ENCODE measurements at places on chromosomes 5 and 9.
A peak's percentile ranks its signal among the peaks of the same experiment; 100 is the strongest.

- DNase-seq, result no peak
Measured at GRCh38 chr9:37029776-37030610, 4.1 kb downstream of the PAX5 start.

DNA sequence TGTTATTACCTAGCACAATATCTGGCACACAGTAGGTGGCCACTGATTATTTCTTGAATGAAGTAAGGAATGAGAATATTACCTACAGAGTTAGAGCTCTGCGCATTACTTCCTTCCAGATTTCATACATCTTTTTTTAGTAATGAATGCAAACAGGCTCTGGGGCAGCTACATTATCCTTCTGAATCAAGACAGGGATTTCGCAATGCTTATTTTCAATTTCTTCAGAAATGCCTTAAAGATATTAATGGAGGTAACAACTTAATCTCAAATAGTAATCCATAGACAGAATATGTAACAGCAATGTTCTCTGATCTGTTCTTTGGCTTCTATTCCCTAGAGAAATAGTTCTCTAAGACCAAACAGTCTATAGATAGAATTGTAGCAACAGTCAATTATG is 32.6 kb downstream of the CDKN2A start:
- no peak for DNase-seq

DNA sequence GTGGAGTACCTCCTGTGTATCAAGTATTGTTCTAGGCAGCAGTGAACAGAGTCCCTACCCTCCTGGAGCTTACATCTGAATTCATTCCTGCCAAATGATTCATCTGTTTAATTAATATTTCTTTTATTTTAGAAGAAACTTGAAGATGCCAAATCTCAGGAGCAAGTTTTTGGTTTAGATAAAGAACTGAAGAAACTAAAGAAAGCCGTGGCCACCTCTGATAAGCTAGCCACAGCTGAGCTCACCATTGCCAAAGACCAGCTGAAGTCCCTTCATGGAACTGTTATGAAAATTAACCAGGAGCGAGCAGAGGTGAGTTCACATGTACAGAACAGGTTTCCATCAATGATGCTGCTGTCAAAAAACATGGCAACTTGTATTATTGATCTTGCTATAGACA is 57.9 kb downstream of the RAB14 start:
- no peak for DNase-seq

DNA sequence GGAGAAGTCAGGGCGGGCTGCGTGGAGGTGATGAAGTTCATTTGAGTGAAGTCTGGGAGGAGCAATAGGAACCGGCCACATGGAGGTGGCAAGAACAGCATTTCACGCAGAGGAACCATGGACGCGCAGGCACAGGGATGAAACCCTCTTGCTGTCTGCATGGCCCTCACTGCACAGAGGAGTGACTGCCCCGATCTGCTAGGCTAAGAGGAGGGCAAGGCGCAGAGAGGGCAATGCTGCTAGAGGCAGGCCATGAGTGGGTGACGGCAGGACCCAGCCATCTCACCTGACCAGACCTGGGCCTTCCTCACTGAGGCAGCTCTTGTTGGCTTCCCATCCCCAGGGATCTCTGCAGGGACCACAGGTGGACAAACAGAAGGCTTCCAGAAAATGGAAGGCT is 90.3 kb downstream of the BARX1 start:
- DNase-seq, result no peak

DNA sequence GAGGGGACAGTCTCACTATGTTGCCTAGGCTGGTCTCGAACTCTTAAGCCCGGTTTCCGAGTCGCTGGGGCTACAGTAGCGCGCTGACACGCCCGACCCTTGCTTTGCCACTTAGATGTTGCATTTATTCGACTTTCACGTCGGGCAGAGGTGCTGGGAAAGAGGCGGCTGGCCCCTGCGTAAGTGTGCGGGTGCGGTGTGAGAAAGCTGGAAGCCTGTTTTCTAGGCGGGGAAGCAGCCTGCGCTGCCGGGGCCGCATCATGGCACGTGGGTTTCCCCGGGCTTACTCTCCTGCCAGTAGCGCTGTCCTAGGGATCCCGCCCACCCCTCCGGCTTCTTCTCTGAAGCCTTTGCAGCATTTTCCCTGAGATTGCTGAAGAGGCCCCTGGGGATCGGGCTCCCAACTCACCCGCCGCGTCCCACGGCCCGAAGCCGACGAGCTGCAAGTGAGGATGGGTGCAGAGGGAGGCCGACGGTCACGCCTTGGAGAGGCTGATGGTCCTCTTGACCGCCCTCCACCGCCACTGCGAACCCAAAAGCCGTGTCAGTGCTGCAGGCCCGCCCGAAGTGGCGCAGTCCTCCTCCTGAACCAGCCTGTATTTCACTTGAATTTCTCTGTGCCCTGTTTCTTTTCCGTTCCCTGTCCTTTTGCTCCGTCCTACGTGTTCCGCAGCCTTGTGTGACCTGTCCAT is 5.8 kb upstream of the TRIM41 start:
- no peak for DNase-seq

DNA sequence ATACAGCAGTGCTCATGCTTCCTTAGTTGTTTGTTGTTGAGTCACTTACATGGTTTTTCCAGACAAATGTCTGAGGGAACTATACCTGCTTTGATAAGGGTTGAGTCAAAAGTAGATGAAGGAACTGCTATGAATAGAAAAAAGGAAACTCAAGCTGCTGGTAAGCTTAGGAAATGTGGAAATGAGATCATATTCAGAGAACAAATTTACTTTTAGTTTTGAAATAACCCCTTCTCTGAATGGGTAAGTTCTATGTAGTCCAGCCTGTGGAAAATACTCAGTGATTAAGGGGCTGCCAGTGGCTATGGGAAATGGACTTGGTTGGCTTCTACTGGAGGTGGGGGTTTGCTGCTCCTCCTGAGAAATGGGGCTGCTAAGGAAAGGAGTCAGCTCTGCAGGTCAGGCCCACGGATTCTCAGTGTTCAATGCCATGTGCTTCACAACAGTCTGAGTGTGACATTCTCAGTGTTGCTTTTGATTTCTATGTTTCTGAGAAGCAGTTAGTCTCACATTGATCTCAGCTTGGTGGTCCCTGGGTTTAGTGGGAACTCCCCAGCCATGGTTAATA is 47.7 kb upstream of the GLRX start:
- peak; percentile 81 for DNase-seq

DNA sequence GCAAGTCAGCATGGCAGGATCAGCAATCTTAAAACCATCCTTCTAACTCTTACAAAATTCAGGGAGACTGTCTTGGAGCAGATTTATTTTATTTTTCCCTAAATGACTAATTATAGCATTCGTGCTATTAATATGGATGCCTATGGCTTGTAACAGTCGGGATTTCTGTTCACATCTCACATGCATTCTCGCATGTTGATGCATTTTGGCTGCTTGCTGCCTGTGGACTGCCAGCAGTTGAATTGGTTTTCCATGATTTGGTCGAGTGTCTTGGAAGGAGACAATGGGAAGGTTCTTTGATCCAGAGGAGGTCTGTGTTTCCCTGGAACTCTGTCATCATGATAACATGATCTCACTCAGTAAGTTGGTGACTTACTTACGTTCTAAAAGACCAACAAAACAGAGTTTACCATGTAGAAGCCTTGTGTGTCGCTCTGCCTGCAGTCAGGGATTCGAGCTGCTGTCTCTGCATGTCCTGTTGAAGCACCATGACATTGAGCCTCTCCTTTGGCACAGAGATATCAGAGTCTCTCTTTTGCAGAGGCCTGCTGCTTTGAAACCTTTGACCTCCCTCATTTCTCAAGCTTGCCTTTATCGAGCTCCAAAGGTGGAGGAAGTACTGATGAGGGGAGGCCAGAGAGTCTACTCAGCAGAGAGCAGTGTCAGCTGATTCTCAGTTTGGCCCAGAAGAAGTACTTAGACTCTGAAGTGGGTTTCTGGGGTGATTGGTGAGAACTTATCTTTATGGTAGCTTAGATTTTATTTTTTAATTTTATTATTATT is 82.4 kb downstream of the ARHGAP26 start:
- no peak for DNase-seq

GRCh38 chr5:179914032-179914755 is 6.5 kb upstream of the TBC1D9B start:
- no peak for DNase-seq

GRCh38 chr9:90881648-90882047 is 80.0 kb downstream of the SYK start:
- DNase-seq, result peak; percentile 43

GRCh38 chr5:155091768-155092717 is 78.5 kb downstream of the KIF4B start:
- no peak for DNase-seq

- peak; percentile 87 for DNase-seq
Measured at GRCh38 chr9:93680443-93681268, 104.3 kb downstream of the PHF2 start.

GRCh38 chr9:130541533-130541932 is 37.8 kb upstream of the FUBP3 start:
- no peak for DNase-seq

- DNase-seq, result no peak
Measured at GRCh38 chr5:154236536-154237375, 46.2 kb downstream of the GALNT10 start.

- DNase-seq, result no peak
Measured at GRCh38 chr5:123131551-123132204, 42.6 kb downstream of the PRDM6 start.

DNA sequence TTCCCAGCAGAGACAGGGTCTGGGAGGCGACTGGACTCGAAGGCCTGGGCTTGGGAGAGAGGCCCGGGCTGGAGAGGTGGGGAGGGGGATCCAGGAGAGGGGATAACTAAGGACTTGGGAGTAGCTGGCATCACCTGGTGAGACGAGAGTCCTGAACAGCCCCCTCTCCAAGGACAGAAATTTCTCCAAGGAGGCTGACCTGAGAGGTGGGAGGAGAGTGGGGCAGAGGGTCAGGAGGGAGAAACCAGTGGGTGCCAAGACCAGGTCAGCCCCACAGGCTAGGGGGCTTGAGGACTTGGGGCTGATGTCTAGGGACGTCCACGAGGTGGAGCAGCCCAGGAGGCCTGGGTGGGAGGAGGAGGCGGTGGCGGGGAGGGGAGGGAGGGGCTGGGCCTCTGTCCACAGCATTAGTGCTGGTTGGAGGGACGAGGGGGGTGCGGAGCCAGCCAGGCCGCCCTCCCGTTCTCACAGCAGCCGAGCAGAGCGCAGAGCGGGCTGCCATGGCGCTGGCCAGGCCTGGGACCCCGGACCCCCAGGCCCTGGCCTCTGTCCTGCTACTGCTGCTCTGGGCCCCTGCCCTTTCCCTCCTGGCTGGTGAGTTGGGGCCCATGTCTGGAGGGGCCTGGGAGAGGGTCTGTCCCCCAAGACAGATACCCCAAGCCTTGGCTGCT is at the start of gene CRB2:
Gene CRB2, plus strand, starts transcription at position 437 of the 671 bp plus-strand sequence. Its CDS starts 64 bp downstream, at position 501.
- no peak for DNase-seq

DNA sequence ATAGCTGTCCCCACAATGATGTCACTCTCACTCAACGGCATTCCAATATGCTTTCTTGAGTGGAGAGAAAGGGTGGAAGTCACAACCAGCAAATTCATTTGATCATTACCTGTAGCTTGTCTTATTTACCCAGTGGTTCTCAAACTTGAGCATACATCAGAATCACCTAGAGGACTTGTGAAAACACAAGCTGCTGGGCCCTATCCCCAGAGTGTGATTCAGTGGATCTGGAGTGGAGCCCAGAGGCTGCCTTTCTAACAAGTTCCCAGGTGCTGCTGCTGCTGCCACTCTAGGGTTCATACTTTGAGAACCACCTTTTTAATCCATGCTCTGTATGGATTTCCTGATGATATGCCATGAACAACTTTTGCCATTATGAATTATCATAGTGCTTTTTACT is 94.7 kb downstream of the KLHL3 start:
- no peak for DNase-seq

DNA sequence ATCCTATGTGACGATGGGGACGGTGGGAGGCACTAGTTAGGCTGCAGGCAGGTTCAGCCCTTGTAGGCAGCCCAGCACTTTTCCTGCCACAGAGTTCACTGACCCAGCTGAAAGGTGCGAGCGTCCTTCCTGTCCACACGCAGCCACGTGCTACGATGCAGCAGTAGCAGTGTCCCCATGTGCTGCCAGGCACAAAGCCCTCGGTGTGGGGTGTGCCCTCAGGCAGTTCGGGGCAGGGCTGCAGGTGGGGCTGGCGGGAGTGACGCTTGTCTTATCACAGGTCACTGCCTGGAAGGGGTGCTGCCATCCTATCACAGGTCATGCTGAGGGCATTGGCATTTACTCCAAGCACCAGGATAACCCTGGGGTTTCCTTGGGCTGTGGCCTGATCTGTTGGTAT is 46.8 kb upstream of the CLPTM1L start:
- no peak for DNase-seq

DNA sequence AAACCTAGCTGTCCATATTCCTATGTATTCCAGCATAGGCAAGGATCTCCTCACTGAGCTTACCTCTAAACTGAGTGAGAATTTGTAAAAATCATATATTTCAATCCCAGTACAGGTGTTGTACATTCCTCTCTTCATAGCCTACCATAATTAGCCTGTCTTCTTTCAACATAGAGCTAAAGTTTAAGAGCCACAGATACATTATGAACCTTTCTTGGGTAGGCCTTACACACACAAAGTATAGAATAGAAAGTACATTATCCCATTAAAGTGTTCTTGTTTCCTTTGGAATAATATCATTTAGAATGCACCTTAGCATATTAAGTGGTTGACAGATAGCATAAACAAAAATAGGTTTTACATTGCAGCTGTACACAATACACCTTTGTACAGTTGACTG is 282.1 kb upstream of the TMEM161B start:
- DNase-seq, result no peak

DNA sequence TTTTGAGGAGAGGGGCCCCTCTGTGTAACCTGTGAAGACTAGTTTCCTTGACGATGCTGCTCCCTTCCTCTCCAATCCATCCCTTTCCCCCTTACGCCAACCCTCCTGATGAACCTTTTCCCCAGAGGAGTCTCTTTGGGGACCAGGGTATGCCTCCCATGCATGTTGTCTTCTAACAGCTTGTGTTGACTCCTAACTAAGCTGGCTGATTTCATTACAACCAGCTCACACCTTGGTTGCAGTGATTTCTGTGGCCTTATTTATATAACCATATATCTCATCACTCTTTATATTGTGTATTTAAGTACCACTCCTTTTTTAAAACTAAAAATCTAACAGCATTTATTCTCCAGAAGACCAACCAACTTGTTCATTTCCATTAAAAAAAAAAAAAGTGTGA is 42.5 kb downstream of the SFXN1 start:
- DNase-seq, result no peak

- DNase-seq, result no peak
Measured at GRCh38 chr5:88792144-88792840, 90.7 kb downstream of the MEF2C start.

DNA sequence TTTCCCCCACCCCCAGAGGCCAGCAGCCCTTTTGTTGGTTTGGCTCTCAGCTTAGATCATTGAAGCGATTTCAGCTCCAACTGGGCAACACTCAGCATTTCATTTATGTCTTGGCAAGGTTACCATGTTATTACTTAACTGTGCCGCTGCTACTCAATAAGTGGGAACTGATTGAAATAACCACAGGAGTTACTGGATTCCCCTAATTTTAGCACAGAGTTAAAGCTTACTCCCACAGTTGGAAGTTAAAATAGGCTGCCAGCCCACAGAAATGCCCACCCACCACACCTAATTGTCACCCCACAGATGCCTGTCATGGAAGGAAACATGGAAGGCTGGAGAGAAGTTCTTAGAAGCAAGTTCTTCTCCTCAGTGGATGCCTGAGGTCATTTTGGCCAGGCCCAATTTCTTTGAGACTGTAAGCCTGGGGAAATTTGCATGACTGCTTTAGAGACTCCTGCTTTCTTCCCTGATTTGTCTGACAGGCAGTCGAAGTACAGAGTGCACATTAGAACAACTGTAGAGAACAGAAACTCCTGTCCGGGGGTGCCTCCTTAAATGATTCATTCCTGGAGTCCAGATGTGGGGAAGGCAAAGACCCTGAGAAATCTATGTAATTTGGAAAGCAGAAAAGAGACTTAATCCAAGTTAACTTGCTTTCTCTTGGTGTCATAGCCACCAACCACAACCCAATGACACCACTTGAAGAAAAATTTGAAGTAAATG is 370.0 kb downstream of the ZSWIM6 start:
- no peak for DNase-seq

Measured in vagina (tissue), 2 donors.